ENCODE measurements at places on chromosomes 12 and 14.

GRCh38 chr14:28603606-28604005 is 163.0 kb upstream of the FOXG1 start:
- no peak for DNase-seq

DNA sequence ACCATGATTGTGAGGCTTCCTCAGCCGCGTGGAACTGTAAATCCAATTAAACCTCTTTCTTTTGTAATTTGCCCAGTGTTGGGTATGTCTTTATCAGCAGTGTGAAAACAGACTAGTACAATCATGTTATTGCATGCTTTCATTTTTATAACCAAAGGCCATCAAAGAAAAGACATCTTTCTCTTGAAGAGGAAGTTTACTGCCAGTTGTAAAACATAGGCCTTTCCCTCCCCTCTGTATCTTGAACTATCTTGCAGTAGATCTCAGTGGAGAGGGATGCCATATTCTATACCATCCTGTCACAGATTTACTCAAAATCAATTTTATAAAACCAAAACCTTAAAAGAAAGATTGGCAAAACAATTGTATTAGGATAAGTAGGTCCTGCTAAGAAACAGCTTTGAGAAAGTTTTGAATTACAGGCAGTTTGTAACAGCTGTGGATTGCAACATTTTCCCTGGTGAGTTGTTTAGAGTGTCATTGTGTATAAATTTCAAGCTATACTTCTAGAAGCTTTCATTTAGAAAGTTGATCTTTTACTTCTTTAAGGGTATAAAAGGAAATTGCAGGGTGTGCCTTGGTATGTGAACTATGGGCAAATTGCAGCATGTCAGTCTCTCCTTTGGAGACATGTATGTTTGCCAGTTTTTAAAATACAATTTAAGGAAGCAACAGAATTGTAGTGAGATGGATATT is 128.0 kb downstream of the ATP23 start:
- no peak for DNase-seq

DNA sequence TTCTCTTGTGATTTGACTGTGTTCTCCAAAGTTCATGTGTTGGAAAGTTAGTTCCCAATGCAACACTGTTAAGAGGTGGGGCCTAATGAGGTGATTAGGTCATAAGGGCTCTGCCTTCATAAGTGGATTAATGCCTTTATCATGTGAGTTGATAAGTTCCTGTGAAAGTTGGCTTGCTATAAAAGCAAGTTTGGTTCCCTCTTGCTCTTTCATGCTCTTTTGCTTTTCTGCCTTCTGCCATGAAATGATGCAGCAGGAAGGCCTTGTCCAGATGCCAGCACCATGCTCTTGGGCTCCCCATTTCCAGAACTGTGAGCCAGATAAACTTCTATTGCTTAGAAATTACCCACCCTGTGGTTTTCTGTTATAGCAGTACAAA is 41.9 kb downstream of the SLC16A7 start:
- no peak for DNase-seq

GRCh38 chr14:65958664-65959562 is 527.3 kb upstream of the CCDC196 start:
- DNase-seq, result no peak

DNA sequence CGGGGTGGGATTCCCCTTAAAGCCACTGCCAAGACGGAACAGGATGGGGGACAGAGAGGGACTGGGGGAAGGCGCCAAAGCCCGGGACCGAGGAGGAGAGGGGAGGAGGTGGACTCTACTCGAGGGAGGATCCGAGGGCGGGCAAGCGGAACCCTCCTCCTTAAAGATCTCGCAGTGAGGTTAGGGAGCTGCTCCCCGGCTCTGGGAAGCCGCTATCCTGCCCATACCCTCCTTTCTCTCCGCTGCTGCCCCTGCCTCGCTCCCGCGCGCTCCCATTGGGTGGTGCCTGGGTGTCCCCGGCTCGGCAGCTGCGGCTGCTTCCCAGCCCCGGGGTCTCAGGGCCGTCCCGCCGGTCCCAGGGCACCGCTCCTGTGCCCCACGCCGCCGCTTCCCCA is 16.4 kb downstream of the KRT18 start:
- no peak for DNase-seq

GRCh38 chr14:44339231-44339630 is 167.9 kb downstream of the FSCB start:
- no peak for DNase-seq

GRCh38 chr12:60415351-60415750 is 819.5 kb downstream of the SLC16A7 start:
- DNase-seq, result no peak

- DNase-seq, result no peak
These were observed 144.7 kb upstream of the BTG1 start for GRCh38 chr12:92290350-92290695.

- DNase-seq, result no peak
These were observed 119.9 kb downstream of the DENND5B start for GRCh38 chr12:31471051-31471450.

DNA sequence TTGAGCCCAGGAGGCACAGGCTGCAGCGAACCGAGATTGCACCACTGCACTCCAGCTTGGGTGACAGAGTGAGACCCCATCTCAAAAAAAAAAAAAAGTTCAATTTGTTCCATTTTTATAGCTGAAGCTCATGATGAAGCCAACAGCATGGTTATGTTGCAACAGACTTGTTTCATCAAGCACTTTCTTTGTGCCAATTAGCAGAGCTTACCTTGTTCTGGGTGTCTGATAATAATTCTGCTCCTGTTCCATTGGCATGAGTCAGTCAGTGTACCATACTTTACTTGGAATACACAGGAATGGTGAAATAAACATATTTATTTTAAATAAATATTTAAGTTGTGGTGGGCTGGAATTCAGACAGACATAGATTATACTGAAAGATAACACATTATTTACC is 100.8 kb upstream of the DAAM1 start:
- DNase-seq, result no peak

DNA sequence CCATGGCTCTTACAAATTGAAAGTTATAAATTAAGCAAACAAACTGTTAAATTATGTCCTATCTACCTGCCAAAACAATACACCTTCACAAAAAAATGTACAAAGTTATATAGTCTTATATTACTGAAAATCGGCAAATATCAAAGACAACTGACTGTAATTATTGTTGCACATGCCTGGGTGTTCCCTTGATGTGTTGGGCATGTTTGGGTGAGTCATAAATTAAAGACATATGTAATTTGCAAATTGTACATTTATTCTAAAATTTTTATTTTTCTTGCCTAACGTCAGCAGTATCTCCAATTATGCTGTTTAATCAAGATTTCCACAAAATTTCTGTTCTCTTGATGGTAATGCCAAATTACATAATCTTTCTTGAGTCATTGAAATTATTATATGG is 22.0 kb upstream of the SEL1L start:
- no peak for DNase-seq

- no peak for DNase-seq
These were observed 31.9 kb downstream of the DACT1 start for GRCh38 chr14:58669556-58670200.

DNA sequence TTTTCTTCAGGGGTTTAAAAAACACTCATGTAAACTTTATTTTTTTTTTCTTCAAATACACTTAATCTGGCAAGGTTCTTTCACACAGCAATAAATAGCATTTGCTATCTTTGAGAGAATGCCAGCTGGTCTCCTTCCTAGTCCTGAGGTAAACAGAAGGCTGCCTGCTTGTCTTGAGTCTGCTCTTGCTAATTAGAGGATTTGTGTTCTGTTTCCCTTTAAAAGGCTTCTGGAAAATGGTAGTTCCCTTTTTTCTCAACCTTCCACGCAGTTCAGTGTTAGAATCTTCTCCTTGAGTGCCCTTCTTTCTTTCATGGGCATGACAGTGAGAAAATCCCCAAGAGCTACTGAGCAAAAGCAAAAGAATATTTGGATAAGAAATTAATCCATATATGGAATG is 92.3 kb upstream of the DCN start:
- no peak for DNase-seq

- no peak for DNase-seq
These were observed 17.6 kb upstream of the SLC2A13 start for GRCh38 chr12:40123496-40123895.

DNA sequence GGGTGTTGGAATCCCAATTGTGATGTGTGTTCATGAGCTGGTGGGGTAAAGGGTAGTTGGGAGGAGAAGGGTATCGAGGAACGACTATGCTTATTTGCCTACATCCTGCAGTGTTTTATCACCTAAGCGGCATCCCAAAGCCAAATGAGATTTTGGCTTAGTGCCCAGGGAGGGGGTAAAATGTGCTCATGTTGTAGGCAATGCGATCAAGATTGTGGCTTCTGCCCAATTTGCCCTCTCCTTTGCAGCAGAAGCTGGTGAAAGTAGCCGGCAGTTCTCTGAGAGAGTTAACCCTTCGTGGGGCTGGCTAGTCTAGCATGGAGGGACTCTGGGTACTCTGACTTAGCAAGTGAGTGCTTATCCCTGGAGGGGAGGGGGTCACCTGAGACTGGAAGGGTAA is 753 bp downstream of the RPH3A start:
- DNase-seq, result no peak

GRCh38 chr12:6824901-6825381 is 3.3 kb upstream of the P3H3 start:
- DNase-seq, result no peak

GRCh38 chr12:53466640-53467039 is 14.7 kb downstream of the PCBP2 start:
- no peak for DNase-seq

DNA sequence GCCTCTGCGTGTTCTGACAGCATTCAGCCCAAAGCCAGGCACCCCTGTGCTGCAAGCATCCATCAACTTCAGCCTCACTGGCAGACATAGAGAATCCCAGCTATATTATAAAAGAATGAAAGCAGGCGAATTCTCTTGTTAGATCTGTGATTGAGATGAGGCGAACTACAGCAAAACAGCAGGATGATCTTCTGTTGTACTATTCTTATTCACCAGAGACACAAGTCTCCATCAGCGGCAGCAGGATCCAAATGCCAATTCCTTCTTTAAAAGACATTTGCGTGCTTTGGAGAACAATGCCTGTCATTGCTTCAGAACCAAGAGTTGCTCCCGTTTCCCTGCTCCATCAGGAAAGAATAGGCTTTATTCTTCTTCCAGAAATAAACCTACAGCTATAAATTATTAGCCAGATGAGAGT is 188.9 kb downstream of the SLC41A2 start:
- no peak for DNase-seq

DNA sequence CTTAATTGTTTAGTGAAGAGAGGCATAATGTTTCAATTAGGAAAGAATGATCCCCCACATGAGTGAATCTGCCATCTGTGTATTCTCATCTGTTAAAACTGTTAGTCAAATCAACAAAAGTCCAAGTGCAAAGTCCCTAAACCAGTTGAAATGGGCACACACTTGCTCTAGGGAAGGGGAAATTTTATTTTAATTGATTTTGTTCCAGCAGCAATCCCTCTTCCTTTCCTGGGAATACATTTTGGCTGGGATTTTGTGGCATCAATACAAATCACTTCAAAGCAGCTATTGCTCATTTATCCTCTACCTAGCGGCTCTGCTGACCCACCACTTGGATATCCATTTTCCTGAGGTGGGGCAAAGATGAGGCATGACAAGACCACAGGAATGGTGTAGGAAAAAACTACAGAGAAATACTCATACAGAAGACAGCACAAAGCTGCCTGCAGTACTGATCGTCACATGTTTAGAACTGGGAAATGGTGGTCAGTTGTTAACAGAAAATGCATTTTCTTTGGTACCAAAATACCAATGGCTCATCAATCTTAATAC is 9.8 kb upstream of the SSTR1 start:
- DNase-seq, result no peak

DNA sequence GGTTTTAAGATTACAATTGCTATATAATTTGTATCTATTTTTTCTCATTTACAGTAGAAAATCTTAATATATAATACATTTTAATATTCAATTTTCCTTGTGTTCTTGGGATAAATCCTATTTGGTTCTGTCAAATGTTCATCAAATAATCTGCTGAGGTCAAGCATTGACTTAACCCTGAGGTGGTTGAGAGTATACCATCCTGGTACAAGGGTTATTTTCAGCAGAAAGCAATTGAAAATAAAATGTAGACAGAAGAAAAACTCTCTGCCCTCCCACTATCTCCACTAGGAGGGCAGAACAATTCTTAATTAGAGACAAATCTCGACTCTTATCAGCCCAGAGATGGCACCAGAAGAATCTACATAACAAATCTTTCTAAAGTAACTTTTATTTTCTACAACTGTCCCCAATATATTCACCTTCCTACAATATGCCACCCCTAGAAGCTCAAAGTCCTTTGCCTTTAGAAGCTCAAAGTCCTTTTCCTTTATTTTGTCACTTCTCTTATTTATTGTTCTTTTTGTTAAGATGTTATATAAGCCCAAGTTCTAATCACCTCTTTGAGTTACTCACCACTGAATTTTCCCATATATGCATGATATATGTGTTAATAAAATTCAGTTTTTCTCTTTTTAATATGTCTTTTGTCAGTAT is 57.9 kb upstream of the ERGIC2 start:
- DNase-seq, result no peak

DNA sequence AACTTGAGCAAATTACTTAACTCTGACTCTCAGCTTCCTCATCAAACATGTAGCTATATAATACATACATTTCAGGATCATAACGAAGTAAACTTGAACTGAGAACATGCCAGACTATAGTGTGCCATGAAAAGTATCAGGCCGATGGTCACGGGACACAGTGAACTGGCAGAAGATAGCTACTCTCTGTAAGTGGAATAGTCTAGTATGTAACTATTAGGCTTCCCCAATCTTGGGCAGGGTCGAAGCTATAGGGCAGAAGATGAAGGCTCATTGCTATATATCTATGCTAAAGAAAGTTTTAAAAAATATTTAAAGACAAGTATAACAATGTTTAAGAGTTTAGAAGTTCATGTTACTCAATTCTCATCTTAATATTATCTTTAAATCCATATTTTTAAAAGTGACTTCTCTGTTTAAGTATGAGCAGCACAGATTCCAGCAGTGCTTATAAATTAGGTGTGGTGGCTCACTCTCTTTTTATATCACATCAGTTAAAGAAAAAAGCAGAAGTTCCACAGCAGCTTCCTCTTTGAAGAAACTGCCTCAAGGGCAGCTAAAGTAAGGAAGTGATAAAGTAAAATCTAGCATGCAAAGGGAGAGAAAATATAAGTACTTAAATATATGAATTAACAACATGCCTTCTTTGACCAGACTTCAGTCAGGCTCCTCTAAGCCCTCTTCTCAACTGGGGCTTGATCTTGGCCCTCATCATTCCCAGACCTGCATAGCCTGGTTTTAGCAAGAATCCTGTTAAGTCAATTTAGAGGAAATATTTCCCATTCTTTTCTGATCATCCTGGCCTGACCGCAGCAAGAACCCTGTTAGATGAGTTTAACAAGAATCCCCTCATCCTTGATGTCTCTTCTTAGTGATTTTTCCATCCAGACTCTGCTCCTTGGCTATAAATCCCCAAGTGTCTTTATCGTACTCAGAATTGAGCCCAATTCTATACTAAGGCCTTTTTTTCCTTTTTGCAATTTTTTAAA is 8.4 kb upstream of the GLIPR1 start:
- no peak for DNase-seq
